Caki2 (cell line): ENCODE measurements at places on chromosomes 11 and 22.
A peak's percentile ranks its signal among the peaks of the same experiment; 100 is the strongest.

- DNase-seq: no peak
Measured at GRCh38 chr11:123594188-123594901, 60.1 kb downstream of the SCN3B start.

- no peak for DNase-seq
Measured at GRCh38 chr11:117885777-117886176, 9.3 kb upstream of the FXYD6 start.

- DNase-seq: no peak
Measured at GRCh38 chr11:66841861-66842260, 1.4 kb upstream of the RCE1 start.

DNA sequence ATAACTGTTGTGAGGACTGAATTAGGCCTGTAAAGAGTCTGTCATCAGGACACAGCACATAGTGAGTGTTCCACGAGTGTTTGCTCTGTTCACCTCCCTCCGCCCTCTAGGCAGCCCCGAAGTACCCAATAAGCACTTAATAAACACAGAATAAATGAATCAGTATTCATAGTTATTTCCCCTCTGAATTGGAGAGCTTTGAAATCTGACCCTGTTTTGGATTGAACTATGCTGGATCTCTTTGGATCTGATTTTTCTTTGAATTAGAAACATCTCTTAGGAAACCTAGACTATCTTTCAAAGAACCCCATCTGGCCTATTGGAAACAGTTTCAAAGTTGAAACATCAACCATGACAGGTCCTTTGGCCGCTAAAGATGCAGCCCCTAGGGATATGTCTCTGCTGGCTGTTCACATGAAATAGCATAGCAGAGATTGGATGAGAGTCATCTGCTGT lies 615.5 kb downstream of the NTM start:
- no peak for DNase-seq

GRCh38 chr11:72609476-72609875 lies 64.7 kb downstream of the PDE2A start:
- no peak for DNase-seq

GRCh38 chr22:39895682-39896081 lies 2.1 kb upstream of the ENTHD1 start:
- no peak for DNase-seq

DNA sequence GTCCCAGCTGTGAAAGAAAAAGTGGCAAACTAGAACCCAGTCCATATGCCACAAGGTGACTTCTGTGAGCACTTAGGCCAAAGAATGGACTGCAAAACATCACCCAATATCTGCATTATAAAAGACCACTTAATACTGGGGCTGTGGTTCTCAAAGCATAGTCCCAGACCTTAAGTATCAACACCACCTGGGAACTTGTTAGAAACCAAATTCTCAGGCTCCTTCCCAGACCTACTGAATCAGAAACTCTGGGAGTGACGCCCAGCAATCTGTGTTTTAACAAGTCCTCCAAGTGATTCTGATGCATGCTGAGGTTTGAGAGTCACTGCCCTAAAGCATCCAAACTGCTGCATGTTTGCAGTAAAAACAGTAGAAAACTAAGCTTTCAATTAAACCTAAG lies 81.3 kb downstream of the SERGEF start:
- no peak for DNase-seq

GRCh38 chr11:1055109-1055703 lies 18.7 kb upstream of the MUC6 start:
- DNase-seq: no peak

GRCh38 chr22:36245805-36246356 lies 6.6 kb upstream of the APOL2 start:
- no peak for DNase-seq

DNA sequence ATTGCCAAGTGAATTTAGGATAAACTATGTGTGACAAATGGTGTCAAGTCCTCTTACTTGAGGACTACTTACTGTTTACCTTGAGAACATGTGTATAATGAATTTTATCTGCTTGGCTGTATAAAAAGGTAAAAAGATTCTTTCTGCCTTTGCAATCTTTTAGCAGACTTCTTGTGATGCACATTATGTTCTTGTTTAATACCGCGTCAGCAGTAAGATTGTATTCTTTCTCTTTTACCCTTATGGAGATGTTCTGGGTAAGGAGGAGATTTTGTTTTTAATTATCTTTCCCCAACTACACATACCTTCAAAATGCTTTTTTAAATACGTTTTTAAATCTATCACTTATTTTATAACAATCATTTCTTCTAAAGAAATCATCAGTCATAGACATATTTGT lies 1166.4 kb upstream of the CNTN5 start:
- no peak for DNase-seq

DNA sequence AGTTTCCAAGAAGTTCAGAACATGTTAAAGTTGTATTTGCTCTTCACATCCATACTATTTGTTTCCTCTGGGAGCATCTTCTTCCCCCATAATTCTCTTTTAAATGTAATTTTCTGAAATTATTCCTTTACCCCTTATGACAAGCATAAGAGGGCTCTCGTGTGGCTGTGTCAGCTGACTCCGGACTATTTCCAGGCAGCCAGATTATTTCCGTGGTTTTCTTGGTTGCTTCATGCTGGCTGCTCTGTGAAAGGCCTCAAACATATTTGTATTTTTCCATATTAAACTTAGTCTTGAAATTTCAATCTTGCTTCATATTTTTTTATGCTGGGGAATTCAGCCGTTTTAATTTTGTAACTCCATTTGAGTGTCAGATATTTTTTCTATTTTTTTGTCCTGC lies 2.8 kb upstream of the MMP1 start:
- no peak for DNase-seq

DNA sequence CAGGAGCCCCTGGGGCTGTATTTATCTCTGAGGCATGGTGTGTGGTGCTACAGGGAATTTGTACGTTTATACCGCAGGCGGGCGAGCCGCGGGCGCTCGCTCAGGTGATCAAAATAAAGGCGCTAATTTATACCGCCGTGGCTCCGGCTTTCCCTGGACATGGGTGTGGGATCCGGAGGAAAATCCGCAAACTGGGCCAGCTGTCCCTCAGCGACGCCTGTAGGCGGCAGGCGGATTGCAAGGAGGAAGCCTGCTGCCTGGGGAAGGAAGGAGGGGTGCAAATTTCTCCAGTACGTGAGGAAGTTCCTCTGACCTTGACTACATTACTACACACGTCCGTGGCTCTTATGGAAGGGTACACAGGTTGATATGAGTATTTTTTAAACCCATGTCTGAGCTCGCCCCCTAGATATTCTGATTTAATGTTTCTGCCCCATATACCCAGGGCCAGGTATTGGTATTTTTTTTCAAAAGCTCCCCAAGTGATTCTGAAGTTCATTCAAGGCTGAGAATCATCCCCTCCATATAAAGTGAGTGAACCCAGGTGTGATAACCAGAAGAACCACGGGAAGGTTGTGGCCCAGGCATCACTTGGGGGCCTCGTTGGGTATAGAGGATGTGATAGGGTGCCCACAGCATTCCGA lies 2.8 kb downstream of the MYOD1 start:
- DNase-seq: no peak

DNA sequence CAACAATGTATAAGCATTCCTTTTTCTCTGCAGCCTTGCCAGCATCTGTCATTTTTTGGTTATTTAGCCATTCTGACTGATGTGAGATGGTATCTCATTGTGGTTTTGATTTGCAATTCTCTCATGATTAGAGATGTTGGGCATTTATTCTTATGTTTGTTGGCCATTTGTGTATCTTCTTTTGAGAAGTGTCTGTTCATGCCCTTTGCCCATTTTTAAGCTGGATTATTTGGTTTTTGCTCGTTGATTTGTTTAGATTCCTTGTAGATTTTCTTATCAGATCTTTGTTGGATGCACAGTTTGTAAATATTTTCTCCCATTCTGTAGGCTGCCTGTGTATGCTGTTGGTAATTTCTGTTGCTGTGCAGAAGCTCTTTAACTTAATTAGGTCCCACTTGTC lies 259.6 kb upstream of the SESN3 start:
- no peak for DNase-seq

DNA sequence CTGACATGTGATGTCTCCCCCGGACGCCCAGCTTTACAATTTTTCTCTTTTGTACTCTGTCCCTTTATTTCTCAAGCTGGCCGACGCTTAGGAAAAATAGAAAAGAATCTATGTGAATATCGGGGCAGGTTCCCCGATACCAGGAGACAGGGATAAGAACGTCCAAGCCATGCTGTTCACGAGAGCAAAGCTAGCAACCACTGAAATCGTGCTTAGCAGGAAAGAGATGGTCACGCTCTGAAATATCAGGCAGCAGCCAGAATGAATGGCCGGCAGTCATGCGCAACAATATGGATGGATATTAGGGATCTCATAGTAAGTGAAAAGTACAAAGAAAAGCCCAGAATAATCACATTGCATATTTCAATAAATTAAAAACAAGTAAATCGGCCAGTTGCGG lies 3.5 kb downstream of the CRYBB1 start:
- DNase-seq: no peak

- no peak for DNase-seq
Measured at GRCh38 chr11:80349997-80350396, 909.2 kb upstream of the TENM4 start.

GRCh38 chr11:39690856-39691255 lies 1768.6 kb downstream of the LRRC4C start:
- DNase-seq: no peak

DNA sequence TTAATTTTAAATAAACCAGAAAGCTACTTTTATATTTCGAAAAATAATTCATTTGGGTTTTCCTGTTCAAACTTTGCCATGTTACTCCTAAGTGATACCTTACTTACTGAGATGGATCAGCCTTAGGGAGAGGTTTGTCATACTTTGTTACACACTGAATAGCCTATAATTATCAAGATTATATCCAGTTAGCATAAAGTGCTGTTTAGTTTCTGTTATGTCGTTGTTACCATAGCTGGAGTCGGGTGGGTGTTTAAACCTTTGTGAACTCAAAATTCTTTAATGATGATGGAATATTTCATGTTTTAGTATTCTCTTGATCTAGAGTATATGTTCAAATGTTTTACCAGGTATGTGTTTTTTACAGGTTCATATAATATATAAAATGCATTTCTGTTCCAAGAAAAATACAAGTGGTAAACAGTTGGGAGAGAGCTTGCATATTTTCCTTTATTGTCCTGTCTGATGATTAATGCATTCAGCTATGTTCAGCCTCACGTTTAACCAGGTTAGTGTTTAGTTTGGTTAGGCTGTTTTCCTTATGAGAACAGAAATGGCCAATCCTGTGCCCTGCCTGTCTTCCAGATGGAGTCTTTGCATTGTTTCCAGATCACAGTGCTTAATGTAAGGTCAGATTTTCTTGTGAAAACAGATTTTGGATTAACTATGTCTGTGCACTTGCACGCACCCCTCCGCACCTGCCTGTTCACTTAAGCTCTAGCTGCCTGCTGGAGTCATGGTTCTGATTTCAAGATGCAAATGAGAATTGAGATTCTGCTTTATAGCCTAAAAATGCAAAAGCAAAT lies 105.6 kb downstream of the ATXN10 start:
- peak; percentile 100 for DNase-seq

GRCh38 chr22:30305906-30306626 lies 16.8 kb upstream of the CASTOR1 start:
- DNase-seq: no peak

GRCh38 chr11:8251616-8252295 lies 11.9 kb downstream of the LMO1 start:
- DNase-seq: no peak

GRCh38 chr11:2443881-2444820 lies at the start of gene TRPM5:
Gene TRPM5, minus strand, starts transcription at chr11:2444514. Its CDS starts 21,478 bp downstream, at chr11:2423036.
- no peak for DNase-seq

- DNase-seq: no peak
Measured at GRCh38 chr22:44566911-44567310, 68.9 kb upstream of the RTL6 start.

- DNase-seq: no peak
Measured at GRCh38 chr11:45087900-45088160, 58.6 kb upstream of the PRDM11 start.

- no peak for DNase-seq
Measured at GRCh38 chr11:66284526-66285078, 4.3 kb downstream of the YIF1A start.

- DNase-seq: no peak
Measured at GRCh38 chr11:2677127-2677526, 22.7 kb downstream of the KCNQ1OT1 start.

GRCh38 chr11:114964676-114965214 lies 286.4 kb downstream of the NXPE2 start:
- DNase-seq: no peak

DNA sequence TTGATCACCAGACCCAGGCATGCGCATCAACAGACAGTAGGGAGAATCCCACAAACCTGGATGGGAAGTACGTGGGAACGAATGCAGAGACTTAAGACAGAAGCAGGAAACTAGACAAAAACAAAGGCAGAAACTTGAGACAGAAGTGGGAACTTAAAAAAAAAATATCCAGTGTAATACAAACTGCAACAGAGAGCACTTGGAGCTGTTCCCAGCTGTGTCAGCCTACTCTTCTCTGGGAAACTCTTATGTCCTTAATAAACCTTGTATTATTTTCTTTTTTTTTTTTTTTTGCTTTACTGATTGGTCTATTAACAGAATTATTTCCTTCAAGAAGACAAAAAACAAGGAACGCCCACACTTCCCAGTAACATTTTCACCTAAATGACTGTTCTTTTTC lies 1818.1 kb upstream of the RAG2 start:
- DNase-seq: no peak

DNA sequence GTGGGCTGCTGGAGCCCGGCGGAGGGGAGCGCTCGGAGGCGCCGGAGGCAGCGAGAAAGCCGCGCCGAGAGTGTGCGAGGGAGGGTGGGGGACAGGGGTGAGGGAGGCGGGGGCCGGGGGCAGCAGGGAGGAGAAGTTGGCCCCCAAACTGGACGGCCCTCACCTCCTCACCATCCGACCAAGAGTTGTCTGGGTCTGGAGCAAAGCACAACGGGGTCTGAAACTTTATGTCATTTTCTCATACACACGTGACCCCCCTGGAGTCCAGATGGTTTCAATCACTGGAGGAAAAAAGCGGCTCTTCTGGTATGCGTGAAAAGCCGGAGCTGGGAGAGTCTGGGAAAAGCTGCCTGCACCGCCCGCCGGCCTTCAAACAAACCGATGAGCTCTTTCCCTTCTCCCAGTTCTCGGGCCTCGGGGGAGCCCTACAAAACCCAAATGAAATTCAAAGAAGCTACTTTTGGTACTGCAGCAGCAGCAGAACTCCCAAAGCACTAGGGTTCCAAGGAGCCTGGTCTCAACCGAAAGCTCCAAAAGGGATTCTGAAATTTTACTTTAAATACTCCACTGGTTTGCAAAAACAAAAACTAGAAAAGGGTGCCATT lies 39.7 kb upstream of the AKIP1 start:
- peak; percentile 61 for DNase-seq

GRCh38 chr22:44337678-44338004 lies 24.9 kb upstream of the SHISAL1 start:
- DNase-seq: peak; percentile 48
